ENCODE measurements at places on chromosomes 4 and X.

DNA sequence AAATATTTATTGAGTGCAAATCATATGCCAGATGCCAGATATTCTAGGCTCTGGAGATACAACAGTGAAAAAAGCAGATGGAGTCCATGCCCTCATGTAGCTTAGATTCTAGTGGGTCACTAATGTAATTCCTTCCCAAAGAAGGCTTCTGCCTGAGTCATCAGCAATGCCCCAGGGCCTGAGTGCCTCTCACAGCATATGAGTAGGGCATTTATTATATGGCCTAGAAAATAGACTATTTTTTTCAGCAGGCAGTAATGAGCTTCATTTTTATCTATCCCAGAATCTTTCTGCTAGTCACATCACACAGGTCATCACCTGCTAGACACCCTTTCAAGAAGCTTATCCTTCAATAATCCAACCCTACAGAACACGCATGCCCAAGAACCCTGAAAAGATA, 22.3 kb downstream of the TMEM31 start:
- DNase-seq = no peak

GRCh38 chr4:144754562-144755410, 108.8 kb downstream of the HHIP start:
- no peak for DNase-seq

GRCh38 chrX:142671036-142671435, 354.7 kb upstream of the SPANXN4 start:
- no peak for DNase-seq

DNA sequence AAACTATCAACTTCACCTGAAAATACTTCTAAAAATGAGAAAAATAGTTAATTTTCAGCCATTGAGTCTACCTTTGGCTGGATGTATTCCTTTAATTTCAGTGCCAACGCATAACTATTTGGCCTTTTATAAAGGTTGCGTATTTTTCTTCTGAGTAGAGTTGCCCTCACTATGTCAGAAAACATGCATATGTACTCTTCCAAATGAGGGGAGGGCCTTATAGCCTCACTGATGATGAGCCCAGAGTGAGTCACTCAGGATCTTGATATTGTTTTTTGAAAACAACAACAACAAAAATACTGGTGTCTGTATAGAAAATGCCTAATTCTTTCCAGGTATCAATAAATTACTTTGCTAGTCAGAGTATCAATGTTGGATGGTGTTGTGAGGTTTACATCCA, 349.3 kb downstream of the FBXO8 start:
- DNase-seq = no peak

DNA sequence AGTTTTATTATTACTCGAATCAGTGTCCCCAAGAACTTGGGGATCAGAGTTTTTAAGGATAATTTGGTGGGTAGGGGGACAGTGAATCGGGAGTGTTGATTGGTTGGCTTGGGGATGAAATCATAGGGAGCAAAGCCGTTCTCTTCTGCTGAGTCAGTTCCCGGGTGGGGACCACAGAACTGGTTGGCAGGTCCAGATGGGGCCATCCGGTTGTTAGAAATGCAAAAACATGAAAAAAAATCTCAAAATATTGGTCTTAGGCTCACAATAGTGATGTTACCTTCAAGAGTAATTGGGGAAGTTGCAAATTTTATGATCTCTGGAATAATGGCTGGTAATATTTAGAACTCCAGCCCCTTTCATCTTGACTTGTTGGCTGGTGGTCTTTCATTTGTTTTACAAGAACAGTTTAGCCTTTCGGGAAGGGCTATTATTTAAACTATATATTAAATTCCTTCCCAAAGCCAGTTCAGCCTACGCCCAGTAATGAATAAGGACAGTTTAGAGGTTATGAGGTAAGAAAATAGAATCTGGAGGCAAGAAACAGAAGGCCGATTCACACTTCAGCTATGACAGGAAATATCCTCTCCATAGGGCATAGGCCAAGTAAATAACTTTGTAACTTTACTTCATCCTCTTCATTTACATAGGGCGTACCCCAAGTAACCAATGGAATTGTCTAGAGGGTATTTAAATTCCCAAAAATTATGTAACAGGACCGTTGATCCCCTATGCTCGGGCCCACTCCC, 164.1 kb upstream of the STS start:
- no peak for DNase-seq

DNA sequence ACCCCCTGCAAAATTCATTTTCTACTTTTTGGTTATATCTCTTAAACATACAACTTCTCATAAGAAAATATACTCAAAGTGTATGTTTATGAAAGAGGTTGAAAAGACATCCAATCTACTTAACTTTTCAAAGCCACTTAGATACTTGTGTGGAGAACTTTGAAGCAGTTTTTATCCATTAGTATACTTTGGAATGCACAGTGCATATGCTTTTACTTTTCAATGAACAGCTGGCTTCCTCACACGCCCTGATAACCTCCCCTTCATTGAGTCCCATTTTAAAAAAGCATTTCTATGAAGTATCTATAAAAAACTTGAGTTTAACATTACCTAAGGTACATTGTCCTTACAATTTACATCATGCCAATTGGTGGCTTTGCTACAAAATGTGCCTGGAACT, 73.8 kb downstream of the VEGFC start:
- no peak for DNase-seq

DNA sequence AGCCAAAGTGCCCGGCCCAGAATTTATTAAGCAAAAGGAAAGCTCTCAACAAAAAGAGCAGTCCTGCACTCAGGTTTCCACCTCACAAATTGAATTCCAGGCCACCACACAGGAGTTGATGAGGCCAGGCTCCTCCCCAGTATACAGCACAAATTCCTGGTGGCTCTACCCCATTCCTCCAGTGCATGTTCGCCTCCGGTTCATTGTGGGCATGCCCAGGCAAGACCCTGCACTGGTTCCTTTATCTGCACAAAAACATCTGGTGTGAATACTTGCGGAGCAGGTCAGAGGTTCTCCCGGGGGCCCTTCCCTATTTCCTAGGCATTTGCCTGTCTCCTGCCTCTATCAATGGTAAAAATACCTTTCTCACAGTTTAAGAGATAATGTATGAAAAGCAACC, 195.2 kb upstream of the ANXA10 start:
- no peak for DNase-seq

DNA sequence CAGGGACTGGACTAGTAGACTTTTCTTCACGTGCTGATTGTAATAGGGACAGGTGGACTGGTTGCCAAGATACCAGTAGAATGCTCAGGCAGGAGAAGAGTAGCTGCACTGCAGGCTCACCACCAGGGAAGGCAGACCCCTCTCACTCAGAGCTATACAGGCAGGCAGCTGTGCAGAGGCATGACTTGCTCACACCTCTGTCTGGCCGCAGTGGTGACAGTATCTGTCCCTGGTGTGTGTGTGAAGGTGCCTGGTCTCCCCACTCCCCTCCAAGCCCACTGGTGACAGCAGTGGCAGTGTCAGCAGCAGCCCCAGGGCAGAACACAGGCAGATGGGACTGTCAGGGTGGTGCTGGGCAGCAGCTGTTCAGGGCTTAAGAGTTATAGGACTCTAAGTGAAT, 140.7 kb downstream of the RPS6KA6 start:
- DNase-seq = no peak

- no peak for DNase-seq
Observed at GRCh38 chrX:42085836-42086235, 162.5 kb upstream of the CASK start.

GRCh38 chr4:25101836-25102235, 58.4 kb downstream of the SEPSECS start:
- DNase-seq = no peak

GRCh38 chrX:72351606-72352334, 46.1 kb upstream of the CITED1 start:
- DNase-seq = no peak

DNA sequence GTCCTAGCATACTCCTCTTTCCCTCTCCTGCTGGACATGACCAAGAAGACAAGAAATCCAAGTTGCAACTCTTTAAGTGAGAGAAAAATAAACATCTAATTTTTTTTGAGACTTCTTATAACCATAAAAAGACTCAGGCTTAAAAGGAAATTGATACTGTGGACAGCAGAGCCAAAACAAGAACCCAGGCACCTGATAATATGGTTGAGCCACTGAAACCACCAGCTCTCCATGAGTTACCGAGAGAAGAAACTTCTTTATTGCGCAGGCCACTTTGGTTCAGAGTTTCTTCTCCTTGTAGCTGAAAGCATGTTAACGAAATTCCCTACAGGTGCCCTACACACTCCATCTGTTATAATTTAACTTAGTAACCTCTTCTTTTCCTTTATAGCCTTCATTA, 11.3 kb upstream of the SPCS3 start:
- DNase-seq = no peak

DNA sequence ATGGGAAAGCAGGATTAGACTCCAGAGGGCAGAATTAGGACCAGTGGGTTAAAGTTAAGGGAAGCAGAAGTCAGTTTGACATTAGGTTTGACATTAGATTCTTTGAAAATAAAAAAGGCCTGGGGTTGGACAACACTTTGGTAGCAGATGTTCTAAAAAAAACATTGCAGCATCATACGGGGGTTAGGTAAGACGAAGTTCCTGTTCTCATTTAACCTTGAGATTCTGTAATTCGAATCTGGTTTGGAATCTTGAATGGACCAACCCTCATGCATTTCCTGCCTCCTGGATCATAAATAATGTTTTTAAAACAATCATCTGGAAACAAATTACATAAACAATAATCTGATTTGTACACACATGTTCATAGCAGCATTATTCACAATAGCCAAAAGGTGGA, 181.0 kb downstream of the SHROOM3 start:
- DNase-seq = no peak

GRCh38 chr4:6951880-6952381, 42.3 kb downstream of the TBC1D14 start:
- peak; percentile 30 for DNase-seq

DNA sequence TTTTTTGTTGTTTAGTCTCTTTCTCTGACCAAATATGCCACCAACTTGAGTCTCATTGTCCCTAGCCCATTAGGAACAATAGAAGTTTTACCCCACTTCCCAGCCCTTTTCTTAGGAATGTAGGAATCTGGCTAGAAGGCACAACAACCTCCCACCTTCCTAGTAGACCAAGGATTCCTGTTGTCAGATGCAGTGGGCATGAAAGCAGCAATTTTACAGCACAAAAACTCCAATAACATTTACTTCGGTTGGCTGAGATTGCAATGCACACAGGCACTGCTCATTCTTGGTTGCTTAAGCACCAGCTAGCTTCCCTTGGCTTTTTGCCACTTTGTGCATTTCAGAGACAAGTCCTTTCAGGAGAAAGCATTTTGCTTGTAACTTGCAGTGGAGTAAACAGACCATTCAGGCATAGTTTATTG, 312.8 kb downstream of the TENM3 start:
- no peak for DNase-seq

GRCh38 chr4:19262467-19262866, 989.2 kb upstream of the SLIT2 start:
- DNase-seq = no peak

DNA sequence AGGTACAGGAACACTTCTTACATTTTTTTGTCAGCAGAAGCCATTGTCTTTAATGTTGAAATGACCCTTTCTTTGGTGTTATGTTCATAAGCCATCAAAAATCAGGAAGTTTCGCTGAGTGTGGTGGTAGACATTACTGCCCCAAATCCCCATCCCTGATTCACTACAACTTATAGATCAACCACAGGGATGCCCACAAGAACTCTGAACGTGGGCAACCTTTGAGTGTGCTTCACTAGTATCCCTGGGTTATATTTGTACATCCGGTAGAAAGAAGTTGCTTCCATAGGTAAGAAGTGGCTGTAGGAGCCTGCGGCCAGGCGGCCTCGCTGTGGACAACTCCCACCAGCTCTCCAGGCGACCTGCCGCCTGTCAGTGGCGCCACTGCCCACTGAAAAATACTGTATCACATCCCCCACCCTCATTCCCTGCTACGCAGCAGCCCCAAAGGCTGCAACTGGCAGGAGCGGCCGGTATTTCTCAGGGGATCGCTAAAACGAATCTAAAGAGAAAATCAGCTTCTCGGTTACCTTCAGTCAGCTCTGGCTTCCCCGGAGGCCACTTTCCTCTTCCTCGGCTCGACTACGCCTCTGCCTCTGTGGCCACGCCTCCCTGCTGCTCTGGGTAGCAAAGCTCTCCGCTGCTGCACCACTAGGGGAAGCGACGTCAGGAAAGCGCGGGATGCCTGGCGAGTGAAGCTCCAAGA, 13.9 kb upstream of the ETDC start:
- DNase-seq = peak; percentile 71

GRCh38 chrX:49877397-49878101, 1.7 kb upstream of the USP27X start:
- DNase-seq = no peak

DNA sequence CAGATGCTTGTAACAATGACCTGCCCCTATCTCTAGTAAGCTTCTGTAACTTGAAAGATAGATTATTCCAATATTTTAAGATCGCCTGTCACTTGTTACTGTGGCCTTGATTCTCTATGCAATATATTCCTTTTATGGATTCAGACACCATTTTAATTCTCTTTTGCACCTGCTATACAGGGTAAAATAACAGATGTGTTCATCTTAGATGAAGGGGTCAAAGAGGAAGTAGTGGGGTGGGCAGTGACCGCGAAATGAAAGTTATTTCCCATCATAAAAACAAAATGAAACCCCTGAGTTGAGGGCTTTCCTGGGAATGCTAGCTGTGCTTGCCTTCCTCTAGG, 175.9 kb downstream of the TSPAN5 start:
- no peak for DNase-seq

DNA sequence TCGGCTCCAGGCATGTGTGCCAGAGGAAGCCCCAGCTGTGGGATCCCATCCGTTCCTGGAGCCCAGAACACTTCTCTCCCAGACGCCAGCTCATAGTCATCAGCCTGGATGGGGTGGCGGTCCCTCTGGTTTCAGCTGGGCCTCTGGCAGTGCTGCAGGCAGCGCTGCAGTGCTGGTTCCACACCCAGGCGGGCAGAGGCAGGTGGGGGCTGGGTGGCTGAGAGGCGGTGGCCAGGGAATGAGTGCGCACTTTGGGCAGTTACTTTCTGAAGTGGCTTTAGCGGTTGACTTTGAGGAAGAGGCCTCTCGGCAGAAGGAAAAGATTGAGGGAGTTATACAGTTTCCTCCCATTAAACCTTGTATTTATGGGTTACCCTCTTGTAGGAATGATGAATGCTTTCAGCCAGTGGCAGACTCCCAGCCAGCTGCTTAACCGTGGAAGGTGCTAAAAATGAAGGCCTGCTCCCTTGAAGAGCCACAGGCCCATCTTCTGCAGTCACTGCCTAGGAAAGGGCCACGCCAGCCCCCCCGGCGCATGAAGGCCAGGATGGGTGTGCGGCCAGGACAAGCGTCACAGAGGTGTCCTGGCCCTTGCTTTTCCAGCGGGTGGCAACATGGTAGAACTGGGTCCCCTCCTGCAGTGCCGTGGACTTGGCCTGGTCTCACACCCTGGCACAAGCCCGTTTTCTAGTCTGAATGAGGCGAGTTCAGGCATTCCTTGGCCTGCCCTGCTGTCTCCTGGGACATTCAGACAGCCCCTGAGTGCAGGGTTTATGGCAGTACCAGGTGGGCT, 9.9 kb downstream of the TADA2B start:
- no peak for DNase-seq
